Activated effector memory CD4-positive, alpha-beta T cell treated with anti-CD3 and anti-CD28 coated beads, Interleukin-2, amount 50 U/mL, for 16 hours (primary cell): ENCODE measurements at places on chromosomes 7 and 10.

DNA sequence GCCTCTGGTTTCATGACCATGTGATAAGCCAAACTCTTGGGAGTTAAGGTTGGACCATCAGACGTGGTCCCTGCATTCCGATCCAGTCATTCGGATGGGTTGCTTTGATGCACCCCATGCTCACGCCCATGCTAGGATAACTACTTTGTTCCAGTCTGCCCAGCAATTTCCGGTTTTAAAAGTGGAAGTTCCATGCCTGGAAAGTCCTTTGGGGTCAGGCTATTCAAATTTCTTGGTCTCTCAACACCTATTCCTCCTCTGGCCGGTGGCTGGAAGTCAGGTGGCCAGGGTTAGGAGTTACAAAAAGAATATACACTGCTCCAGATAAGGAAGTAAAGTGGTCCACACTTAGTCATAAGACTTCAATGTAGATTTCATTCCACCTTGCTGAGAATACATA lies 37.7 kb upstream of the HABP2 start:
- DNase-seq, result no peak

DNA sequence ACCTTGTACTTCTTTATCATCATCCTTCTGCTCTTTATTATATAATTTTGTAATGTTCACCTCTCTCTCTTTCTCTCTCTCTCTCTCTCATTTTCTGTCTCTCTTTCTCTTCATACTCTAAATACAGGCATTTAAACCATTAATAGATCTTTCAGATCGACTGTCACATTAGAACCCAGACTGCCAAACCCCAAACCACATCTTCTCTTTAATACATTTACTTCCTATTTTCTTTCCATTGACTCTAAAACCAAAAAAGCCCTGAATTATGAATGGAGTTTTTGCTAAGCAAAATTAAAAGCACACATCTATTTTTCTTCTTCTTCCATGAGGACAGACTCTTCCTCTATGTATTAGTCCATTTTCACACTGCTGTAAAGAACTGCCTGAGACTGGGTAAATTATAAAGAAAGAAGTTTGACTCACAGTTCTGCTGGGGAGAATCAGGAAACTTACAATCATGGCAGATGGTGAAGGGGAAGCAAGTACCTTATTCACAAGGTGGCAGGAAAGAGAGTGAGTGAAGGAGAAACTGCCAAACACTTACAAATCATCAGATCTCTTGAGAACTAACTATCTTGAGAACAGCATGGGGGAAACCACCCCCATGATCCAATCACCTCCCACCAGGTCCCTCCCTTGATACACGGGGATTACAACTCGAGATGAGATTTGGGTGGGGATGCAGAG lies 272.7 kb upstream of the MGMT start:
- DNase-seq, result no peak

- DNase-seq, result no peak
These were observed 1.9 kb downstream of the RSBN1L start for GRCh38 chr7:77698042-77698625.

- no peak for DNase-seq
These were observed 48.8 kb upstream of the ANTXRL start for GRCh38 chr10:46237815-46238510.

- DNase-seq, result no peak
These were observed 2.0 kb downstream of the CLDN4 start for GRCh38 chr7:73832806-73833205.

- DNase-seq, result no peak
These were observed 112.3 kb downstream of the BTRC start for GRCh38 chr10:101466016-101466912.

DNA sequence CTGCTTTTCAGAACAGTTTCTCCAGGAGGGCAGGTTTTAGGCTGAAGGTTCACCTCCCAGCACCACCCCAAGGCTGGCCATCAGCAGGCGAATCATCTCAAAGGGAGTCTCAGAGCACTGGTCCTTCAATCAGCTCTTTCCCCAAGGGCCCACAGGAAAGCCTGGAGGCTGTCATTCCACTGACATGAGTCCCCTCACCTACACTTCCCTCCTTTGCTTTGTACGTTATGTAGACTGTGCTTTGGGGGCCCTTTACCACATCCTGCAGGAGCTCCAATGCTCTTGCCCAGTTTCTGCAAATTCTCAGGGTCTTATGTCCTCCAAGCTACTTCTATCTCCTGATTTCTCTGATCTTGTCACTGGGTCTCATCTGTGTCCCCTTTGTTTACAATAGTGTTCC lies 15.4 kb downstream of the WDFY4 start:
- no peak for DNase-seq

GRCh38 chr7:1446620-1447032 lies 12.6 kb downstream of the MICALL2 start:
- no peak for DNase-seq

GRCh38 chr7:157299613-157300368 lies 37.0 kb upstream of the DNAJB6 start:
- DNase-seq, result peak; percentile 73

DNA sequence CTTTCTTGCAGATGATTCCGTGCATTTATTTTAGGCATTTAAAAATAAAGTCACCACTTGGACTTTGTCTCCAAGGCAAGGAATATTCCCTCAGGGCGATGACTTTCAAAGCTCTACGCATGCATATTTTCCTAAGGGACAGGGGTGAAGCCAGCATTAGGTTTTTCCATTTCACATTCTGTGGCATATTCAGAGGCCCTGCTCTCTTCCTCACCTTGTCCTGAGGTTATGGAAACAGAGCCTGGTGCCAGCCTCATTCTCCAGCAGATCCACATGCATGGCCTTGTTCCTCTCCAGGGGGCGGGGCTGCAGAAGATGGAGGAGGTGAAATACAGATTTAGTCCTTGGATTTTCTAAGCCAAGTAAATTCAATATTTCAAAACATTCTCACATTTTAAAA lies 11.6 kb upstream of the LYZL1 start:
- DNase-seq, result no peak

DNA sequence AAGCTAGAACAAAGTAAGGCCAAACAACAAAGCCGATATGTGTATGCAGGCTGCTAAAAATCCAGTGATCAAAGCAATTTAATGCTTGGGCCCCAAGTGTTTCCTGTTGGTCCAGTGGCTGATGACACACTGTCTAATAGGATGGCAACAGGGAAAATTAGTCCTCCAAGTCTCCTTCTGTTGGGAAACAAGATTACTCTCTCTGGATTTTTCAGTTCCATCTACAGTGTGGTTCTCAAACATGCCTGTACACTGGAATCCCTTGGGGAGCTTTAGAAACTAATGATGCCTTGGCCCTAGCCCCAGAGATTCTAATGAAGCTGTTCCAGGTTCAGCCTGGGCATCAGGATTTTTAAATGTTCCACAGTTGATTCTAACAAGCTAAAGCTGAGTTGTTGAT lies 198.7 kb downstream of the AHR start:
- DNase-seq, result no peak

GRCh38 chr7:149827089-149827981 lies 10.8 kb upstream of the ZNF862 start:
- no peak for DNase-seq

DNA sequence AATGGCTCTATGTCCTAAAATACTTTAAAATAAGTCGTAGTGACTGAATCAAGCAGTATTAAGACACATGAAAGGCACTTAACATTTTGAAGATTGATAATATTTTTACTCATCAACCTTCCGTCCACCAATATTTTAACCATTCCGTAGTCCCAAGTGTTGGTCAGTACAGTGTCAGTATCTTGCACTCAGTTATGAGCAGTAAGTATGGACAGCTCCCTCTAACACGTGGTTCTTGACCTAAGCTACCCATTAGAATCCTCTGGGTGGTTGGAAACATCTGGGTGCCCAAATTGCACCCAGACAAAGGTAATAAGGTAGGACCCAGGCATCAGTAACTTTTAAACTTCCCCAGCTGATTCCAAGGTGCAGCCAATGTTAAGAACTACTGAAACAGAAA lies 260.2 kb downstream of the HDAC9 start:
- no peak for DNase-seq

DNA sequence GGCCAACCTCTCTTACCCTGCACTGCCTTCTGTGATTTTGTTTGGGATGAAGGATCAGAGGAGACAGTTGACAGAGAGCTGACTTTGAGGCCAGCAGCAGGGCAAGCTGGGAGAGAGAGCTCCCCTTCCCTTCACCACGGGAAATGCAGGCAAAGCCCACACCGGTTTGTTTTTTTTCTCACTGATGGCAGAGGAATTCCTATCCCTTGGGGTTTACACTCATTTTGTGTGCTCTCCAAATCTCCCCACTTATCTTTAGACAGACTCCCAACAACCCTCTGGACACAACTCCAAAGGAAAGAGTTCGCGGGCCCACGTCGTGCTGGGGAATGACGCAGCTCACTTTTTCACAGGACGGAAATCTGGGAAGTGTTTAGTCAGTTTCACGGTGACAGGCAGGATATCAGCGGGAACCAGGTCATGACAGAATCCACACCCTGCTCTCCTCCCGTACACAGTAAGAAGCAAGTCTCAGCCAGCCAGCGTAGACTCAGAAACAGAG lies 68.3 kb upstream of the FAM171A1 start:
- DNase-seq, result no peak
